ENCODE measurements at places on chromosomes 12 and 14.

DNA sequence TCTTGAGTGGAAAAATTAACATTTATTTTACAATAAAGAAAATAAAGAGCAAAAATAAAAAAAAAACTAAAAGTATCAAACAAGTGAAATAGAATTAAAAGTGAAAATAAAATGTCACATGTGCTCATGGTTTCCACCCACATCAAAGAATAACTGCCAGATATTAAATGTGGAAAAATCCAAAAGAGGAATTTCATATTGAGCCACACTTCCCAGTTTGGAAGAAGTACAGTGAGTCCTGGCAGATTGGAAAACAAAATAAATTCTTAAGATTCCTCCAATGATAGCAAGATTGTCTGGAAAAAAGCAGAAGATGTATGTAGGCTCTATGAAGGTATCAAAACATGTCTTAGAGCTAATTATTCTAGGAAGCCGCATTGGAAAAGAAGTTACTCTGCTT, 1019.5 kb downstream of the SLC6A15 start:
- no peak for DNase-seq

- DNase-seq = peak; percentile 12
These were observed 46.3 kb downstream of the PPHLN1 start for GRCh38 chr12:42372154-42372791.

- no peak for DNase-seq
These were observed 1.1 kb downstream of the WDR20 start for GRCh38 chr14:102140750-102141145.

- DNase-seq = no peak
These were observed 46.0 kb downstream of the TECPR2 start for GRCh38 chr14:102408724-102409123.

GRCh38 chr12:110343114-110343513, 60.4 kb downstream of the ANAPC7 start:
- no peak for DNase-seq

- no peak for DNase-seq
These were observed 124.7 kb upstream of the MAX start for GRCh38 chr14:65226824-65227604.

GRCh38 chr14:46381674-46382073, 269.9 kb downstream of the RPL10L start:
- no peak for DNase-seq

GRCh38 chr12:44581642-44582242, 294.4 kb downstream of the NELL2 start:
- DNase-seq = no peak

GRCh38 chr14:72472845-72473244, 421.1 kb downstream of the DPF3 start:
- no peak for DNase-seq

GRCh38 chr12:122688291-122688690, 14.9 kb downstream of the HCAR2 start:
- DNase-seq = no peak

DNA sequence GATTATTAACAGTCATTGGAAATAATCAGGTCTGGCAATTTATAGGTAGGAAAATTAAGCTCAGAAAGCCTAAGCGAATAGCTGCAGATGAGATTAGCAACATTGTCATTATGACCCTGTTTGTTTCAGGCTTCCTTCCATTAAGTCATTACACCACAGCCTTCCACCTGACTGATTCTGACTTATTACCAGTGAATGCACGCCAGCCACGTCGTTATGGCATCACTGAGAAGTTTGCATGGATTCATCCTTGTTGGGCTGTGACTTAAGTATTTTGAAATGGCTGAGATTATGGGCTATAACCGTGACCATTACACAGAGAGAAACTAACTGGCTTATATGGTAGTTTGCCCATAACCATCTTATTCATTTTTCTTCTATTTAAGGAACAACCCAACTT, 18.6 kb downstream of the RASSF8 start:
- no peak for DNase-seq

DNA sequence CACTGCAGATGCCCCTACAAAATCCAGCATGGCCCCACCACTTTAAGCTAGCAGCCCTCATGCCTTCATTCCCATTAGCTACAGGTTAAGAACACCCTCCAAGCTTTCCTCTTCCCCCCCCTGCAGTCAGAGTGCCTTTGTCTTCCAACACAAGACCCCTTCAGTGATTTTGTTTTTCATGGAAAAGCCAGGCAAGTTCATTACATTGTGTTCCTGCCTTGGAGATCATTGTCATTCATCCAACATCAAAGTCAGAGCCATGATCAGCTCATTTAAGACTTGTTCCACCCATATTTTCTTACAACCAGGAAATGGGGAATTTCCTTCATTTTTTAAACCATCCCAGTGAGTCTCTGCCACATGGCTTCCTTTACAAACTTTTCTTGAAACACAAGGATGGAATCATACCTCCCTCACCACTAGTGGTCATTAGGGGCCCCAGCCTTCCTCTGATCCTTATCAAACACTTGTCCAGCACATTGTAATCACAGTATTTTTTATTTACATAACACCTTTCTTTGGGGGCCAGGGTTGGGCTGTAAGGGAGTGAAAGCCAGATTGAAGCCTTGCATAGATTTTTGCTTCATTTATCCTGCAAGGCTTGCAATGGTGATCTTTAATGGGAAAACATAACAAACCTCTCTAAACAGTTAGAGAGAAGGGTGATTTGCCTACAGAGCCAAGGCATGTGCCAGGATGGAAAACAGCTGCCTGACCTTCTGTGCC, 765.3 kb downstream of the MED13L start:
- no peak for DNase-seq

DNA sequence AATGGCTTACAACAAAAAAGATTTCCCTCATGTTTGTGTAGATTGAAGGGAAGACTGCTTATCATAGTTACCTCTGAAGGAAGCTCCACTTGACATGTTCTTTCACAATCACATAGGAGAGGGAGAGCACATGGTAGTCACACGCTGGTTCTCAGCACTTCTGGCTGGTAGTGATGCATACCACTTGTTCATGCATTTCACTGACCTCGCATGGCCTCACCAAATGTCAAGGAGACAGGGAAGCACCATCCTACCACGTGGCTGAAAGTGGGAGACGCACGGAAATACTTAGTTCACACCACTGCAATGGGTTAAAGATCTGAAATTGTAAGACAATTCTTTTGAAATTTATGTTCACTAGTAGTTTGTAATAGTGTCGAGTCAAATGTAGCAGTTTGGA, 74.0 kb downstream of the PDE3A start:
- DNase-seq = no peak

DNA sequence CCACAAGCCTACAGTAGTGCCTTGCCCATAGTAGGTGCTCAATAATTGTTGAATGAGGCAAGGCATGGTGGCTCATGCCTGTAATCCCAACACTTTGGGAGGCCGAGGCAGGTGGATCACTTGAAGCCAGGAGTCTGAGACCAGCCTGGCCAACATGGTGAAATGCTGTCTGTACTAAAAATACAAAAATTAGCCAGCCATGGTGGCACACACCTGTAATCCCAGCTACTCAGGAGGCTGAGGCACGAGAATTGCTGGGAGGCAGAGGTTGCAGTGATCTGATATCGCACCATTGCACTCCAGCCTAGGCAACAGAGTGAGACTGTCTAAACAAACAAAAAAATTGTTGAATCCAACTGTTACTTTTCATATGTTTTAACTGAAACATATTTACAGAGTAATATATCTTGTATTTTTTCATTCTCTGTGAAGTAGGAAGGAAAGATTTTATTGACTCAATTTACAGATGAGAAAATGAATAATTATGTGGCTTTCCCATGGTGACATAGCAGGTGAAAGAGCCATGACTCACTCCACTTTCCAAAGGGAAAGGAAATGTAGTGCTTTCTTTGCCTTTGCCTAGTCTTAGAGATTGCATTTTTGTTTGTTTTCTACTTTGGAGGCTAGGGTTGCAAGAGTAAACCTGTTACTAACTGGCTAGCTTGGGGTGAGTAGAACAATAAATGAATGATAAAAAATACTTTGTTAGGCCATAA, 95.4 kb upstream of the SLC38A4 start:
- no peak for DNase-seq

DNA sequence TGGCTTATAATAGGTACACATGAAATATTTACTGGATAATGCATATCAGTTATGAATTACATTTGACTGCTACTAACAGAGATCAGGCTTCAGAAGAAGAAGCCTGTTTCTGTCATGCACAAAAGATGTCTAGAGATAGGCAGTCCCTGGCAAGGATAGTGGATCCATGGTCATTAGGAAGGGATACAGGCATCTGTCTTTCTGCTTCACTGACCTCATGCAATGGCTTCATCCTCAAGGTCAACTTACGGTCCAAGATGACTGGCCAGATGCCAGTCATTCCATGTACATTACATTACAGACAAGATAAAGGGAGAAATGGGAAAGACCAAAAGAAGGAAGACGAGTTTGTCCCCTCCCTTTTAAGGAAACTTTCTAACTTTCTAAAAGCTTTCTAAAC, 94.0 kb downstream of the NUAK1 start:
- no peak for DNase-seq

DNA sequence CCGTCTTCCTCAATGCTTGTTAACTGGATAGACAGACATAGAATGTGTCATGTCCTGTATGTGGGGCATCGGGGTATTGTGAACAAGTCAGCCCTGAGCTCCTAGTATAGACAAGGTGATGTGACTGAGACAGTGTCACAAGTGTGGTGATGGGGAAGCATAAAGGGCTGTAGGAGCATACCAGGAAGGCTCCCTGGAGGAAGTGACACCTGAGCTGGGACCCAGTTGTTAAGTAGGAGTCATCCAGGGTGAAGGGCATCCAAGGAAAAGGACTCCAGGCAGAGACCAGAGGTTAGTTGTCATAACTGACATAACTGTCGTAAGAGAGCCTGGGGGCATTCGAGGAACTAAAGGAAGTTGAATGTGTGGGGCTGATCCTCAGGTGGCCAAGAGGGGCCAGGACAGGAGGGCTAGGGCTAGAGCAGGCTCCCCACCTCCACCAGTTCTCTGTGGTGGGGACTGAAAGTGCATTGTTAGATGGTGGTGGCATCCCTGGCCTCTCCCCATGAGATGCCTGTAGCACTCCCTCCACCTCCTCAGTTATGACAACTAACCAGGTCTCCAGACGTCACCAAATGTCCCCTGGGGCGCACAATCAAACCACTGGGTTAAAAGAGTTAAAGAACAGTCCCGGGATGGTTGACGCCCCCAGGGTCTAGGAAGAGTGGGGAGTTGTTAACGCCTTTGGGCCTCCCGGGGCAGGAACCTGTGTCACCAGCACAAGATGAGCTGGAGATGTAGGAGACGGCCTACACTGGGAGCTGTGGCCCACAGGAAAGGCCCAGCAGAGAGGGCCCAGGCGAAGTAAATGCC, 2.4 kb downstream of the FICD start:
- no peak for DNase-seq

GRCh38 chr12:4273273-4273651, 300 bp upstream of the CCND2 start:
- no peak for DNase-seq

- DNase-seq = no peak
These were observed 11.5 kb upstream of the KDM2B start for GRCh38 chr12:121592320-121592719.

DNA sequence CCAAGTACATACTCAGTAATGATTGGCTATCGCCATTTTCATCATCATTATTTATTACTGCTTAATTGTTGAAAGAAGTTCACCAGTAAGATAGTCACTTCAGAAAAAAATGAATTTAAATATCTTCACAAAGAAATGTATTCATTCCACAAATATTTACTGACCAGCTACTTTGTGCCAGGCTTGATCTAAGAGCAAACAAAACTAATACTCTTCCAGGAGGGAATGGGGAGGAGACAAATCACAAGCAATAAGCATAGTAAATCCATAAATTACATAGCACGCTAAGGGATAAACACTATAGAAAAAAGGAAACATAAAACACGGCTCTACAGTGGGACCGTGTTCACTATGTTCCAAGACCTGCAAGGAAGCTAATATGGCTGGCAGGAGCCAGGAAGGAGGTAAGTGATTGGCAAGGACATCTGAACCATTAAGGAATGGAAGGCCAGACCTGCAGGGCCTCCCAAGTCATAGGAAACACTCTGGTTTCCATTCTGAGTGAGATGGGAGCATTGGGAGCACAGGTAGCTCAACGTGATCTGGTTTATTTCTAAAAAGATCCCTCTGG, 27.5 kb downstream of the ITPR2 start:
- no peak for DNase-seq

DNA sequence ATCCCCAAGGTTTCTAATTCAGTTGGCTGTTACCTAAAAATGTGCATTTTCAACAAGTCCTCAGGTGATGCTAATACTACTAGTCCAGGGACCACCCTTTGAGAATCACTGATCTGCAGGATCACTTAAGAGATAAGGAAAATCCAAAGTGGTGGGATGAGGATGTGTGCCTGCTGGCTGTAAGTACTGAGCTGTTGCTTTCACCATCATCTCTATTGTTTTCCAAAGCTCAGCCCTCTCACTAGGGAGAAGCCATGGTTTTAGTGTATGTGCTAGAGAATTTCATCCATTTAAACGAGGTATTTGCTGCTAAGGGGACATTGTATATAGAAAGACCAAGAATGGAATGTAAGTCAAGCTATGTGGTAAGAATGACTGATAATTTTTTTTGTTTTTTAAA, 202.3 kb downstream of the KIF21A start:
- no peak for DNase-seq

DNA sequence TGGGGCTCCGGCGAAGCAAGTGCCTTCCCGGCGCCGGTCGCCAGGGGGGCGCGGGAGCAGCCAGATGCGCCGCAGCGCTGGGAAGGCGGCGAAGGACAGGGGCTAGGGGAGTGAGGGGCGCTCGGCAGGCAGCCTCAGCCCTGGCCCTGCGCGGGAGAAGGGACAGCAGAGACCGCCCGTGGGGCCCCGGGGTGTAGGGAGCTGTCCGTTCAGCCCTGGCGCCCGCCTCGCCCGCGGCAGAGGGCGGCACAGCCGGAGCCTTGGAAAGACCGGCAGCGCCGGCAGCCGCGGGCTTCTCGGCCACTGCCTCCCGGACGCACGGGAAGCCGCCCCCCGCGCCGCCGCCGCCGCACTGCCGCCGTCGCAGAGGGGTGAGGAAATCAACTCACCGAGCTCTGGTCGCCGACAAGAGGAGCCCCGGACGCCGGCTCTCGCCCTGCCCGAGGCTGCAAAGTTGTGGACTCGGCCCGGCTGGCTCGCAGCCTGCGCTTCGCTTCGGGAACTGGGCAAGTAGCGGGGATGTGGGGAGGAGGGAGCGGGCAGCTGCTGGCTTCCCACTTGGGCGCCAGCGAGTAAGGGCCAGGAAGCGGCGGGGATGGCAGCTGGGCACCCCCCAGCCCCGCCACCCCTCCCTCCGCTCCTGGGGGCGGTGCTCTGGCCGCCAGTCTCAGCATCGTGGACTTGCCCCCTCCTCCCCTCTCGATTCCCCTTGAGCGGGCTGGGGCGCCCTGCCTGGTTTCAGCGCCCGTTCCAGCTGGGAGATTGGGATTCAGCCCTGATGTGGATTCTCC, at the start of gene ZDHHC22:
Gene ZDHHC22 (minus strand): TSS at position 578 of the 791 bp plus-strand sequence. CDS start 2,053 bp downstream, outside the sequence.
- DNase-seq = no peak

DNA sequence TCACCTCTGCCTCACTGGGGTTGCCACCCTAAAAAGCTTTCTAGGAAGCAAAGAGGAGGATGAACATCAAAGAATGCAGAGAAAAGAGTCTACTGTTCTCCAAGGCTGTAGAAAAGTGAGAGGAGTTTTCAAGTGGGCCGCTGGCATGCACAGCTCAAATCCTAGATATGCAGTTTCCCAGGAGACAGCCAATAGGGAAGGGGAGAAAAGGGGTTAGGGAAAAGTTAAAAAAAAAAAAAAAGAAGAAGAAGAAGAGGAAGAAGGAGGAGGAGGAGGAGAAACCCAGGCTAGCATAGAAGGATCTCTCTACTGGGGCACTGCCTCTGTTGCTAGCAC, 682 bp downstream of the BATF start:
- no peak for DNase-seq

All from right renal pelvis (tissue), 4 donors.